Left lung (tissue), 14 donors: ENCODE measurements at places on chromosomes 4 and X.

DNA sequence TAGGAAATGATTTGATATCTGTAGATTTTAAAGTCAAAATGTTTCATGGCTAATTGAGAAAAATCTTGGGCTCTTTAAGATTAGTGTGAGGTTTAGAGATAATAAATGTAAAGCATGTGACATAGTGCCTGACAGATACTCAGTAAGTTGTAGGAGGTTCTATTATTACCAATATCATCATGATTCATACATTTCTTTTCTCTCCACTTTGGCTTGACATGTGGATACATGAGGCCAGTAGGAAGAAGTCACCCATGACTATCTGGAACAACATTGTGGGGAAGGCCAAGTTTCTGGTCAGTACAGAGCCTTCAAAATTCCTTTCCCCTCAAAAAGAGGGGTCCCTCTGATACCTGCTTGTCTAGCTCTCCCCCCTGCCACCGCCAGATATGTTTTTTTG, 91.2 kb upstream of the SORBS2 start:
- DNase-seq: no peak

GRCh38 chrX:154516656-154517100, 646 bp upstream of the FAM3A start:
- DNase-seq: no peak

DNA sequence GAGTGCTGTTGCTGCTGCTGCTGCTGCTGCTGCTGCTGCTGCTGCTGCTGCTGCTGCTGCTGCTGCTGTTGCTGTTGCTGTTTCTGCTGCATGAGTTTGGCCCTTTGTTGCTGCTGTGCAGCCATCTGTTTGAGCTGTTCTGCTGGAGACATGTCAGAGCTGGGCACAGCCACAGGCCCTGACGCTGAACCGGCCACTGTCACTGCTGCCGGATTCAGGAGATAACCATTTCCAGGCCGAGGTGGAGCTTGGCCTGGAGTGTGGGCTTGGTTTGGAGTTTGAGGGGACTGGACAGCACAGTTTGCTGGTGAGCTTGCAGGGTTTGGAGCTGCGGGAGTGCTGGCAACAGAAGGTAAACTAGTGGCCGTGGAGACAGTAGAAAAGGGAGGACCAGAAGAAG, 224.3 kb downstream of the MGST2 start:
- DNase-seq: no peak

- DNase-seq: no peak
Measured at GRCh38 chr4:169437299-169438047, 166.7 kb upstream of the SH3RF1 start.

DNA sequence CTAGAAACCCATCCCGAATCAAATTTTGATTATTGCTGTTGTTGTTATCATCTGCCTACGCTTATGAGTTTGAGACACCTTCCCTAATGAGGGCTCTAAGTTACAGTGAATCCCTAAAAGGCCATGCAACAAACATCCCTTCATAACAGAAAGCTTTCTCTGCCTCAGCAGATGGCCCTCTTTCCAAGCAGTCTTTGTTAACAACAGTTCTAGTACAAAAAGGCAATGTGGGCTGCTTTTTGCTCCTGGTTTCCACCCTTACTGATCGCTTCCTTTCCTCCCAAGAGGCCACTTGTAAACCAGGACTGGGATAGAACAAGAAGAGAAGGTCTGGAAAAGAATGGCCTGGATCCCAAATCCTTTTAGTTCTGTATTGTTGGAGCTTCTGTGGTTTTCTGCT, 24.2 kb downstream of the GPC4 start:
- DNase-seq: no peak

DNA sequence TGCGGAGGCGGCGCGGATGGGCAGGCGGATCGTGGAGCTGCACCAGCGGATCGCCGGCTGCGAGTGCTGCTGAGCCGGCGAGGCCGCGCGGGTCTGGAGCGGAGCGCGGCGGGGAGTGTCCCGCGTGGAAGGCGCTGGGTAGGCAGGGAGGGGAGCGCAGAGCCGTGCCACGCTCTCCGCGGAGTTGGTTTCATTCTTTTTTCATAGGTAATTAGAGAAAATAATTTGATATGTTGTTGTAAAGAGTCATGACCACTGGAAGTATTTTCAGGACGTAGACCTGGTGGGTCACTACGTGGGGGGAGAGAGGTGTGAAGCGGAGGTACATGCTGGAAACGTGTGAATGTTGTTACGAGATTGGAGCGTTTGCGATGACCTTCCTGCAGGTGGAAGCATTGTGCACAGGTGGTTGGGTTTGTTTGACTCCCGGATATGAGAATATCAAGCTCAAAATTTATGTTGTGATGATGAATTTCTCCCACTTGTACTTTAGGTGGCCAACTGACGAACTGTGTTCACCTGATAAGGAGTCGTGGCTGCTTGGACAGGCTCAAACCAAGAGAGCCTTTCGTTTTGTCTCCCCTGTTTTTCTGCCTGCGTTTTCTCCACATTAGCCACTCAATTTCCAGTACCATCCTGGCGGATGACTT, 19.1 kb upstream of the S100P start:
- no peak for DNase-seq
